ENCODE measurements at places on chromosomes 4 and X. TPM values are rescaled to one million over a fixed set of nuclear protein-coding genes. Genes with fewer than 3 reads are reported as not detected.
A peak's percentile ranks its signal among the peaks of the same experiment; 100 is the strongest.

GRCh38 chrX:130109429-130110378 lies 593 bp downstream of the ELF4 start:
- DNase-seq, result peak; percentile 16

GRCh38 chr4:124902001-124902515 lies 189.5 kb upstream of the ANKRD50 start:
- no peak for DNase-seq

- DNase-seq, result no peak
Measured at GRCh38 chr4:106325800-106326199, 9.4 kb downstream of the AIMP1 start.

GRCh38 chr4:109432696-109433095 lies 919 bp upstream of the SEC24B start:
- no peak for DNase-seq

GRCh38 chrX:40169193-40170101 lies 71.7 kb upstream of the BCOR start:
- no peak for DNase-seq

GRCh38 chr4:107349266-107349665 lies 313.2 kb upstream of the DKK2 start:
- no peak for DNase-seq

- DNase-seq, result no peak
Measured at GRCh38 chr4:68906780-68907137, 44.8 kb downstream of the UGT2A3 start.

- no peak for DNase-seq
Measured at GRCh38 chr4:30789219-30789671, 69.1 kb downstream of the PCDH7 start.

GRCh38 chrX:145923376-145923775 lies 105.7 kb downstream of the SLITRK2 start:
- no peak for DNase-seq

- DNase-seq, result no peak
Measured at GRCh38 chrX:112678831-112679230, 907 bp downstream of the LHFPL1 start.

The HS3ST1 gene
- 1.9 TPM for total RNA-seq

The PLAC8 gene
- total RNA-seq, result 2.9 TPM

The GUCY1B1 gene
- 10.5 TPM for total RNA-seq

The SSX1 gene
- not detected for total RNA-seq
